Stromal cell of bone marrow (primary cell): ENCODE measurements at places on chromosomes 2 and 18.

GRCh38 chr2:134218414-134218813 lies 35.5 kb upstream of the MGAT5 start:
- DNase-seq, result no peak

GRCh38 chr2:127637725-127638252 lies 8.2 kb upstream of the GPR17 start:
- DNase-seq, result peak; percentile 67

DNA sequence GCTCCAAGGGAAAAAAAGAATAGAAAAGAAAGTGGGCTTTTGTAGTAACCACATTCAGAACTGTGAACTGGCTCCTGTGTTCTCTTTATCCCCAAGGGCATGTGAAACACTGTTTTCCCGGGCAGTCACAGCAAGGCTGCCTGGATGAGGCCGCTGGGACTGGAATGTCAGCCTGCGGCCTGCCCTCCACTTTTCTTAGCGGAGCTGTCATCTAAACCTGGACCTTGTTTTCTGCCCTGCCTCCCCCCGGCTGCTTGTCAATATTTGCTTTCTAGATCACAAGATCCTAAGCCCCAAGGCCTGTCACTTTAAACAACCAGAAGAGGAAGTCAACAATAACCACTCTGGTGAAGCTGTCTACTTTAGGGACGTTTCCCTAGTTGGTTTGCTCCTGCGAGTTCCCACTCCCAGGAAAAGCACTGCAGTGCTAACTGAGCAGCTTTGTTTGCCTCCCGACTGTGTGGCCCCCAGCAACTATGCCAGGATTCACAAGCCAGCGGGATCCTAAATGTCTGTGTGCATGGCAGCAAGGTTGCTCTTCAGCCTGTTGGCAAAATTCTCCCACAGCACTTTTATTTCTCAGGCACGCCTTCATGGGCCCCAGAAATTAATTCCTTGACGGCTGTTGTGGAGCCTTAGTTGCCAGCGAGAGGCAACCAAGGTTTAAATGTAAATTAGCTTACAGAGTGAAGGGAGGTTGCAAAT lies 30.6 kb downstream of the SOWAHC start:
- DNase-seq, result no peak

DNA sequence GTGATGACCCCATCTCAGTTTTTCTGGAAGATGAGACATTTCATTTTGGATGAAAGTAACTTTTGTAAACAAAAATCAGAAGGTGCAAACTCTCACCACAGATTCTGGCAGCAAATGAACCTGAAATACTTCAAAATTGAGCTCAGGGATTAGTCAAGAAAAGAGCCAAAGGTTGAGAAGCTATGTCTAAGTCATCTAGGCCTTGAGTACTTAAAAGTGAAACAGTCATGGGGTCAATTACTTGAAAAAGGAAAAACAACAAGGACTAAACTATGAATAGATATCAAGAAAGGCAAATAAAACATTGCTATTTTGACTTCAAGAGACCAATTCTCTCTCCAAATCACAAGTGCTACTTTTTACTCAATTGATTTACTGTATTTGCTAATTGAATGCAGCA lies 285.1 kb downstream of the RBM43 start:
- DNase-seq, result no peak

DNA sequence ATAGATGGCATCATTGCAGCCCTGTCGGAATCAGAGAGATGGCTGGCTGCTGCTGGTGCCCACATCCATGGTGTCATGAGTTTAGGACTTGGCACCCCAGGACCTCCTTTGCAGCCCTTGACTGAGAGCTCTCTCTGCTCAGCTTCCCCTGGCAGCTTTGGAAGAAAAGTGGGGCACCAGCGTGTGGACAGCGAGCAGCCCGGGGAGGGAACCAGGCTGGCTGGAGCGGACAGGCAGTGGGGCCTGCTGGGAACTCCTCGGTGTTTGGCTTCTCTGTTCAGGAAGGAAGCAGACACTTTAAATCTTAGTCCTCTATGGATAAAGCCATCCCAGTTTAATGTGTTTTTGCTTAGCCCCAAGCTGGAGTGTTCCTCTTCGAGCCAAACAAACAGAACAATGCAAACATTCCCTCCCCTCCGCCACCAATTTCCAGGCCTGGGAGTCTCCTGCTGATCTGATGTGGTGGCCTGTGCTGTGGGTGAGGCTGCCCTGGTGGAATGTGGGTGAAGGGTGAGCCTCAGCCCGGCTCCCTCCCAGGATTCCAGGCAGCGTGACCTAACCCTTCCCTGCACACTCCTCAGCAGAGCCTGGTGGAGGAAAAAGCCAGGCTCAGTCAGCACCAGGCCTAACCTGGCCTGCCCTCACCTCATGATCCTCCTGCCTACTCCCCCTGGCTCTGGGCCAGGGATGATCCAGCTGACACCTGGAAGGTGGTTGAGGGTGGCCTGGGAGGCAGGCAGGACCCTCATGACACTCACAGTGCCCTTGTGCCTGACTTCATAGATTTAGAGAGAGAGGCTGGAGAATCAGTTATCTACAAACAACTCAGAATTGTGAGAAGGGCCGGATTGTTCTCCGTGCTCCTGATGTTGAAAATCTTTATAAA lies 21.6 kb upstream of the ITGB6 start:
- DNase-seq, result peak; percentile 57

GRCh38 chr2:27796791-27797765 lies 25.6 kb downstream of the MRPL33 start:
- no peak for DNase-seq

DNA sequence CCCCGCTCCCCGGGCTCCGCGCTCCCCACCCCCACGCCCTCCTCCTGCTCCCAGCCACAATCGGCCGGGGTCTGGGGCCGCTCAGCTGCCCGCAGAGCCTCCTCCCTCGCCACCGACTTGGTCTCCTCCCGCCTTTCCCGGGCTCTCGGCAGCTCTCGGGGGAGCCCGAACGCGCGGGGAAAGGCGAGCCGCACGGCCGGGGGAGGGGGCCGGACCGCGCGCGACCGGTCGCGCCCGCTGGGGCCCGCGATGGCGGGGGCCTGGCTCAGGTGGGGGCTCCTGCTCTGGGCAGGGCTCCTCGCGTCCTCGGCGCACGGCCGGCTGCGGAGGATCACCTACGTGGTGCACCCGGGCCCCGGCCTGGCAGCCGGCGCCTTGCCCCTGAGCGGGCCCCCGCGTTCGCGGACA lies 327 bp downstream of the LTBP1 start:
- no peak for DNase-seq

DNA sequence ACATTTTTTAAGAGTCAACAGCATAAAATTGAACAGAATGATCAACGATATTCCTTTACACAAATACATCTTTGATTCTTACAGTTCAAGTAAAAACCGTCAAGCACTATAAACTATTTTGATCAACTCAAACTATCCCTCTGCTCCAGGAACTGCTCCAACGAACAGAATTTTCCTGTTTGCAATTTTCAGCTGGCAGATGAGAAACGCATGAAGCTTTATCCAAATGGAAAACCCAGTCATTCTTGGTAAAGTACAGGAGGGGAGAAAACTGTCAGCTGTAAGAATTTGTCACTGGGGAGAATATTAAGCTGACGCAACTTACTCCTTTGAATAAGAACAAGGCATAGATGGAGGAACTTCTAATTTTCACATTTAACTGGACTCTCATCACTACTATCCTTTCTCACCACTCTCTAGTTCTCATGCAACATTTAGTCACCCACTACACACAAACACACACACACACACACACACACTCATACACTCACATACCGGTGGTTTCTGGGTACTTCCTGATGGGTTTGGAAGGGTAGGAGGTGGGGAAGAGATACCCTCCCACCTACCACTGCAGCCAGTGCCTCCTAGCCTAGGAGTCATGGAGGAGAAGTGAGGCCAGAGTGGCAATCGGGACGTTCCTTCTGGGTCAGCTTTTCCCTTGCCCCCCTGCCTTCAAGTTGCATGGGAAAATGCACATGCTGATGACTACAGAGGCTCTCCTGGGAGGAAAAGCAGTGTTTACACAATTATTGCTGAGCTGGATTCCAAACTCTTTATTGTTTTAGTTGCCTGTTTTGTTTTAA lies 54.0 kb upstream of the SPATS2L start:
- DNase-seq, result peak; percentile 89

GRCh38 chr2:17620280-17620679 lies 79.8 kb downstream of the VSNL1 start:
- DNase-seq, result no peak
